Mesenchymal stem cell (in vitro differentiated cells and primary cell): ENCODE measurements at places on chromosomes 7 and 10.

- DNase-seq, result peak; percentile 18
These were observed 40.0 kb upstream of the ASAH2 start for GRCh38 chr10:50291261-50291850.

DNA sequence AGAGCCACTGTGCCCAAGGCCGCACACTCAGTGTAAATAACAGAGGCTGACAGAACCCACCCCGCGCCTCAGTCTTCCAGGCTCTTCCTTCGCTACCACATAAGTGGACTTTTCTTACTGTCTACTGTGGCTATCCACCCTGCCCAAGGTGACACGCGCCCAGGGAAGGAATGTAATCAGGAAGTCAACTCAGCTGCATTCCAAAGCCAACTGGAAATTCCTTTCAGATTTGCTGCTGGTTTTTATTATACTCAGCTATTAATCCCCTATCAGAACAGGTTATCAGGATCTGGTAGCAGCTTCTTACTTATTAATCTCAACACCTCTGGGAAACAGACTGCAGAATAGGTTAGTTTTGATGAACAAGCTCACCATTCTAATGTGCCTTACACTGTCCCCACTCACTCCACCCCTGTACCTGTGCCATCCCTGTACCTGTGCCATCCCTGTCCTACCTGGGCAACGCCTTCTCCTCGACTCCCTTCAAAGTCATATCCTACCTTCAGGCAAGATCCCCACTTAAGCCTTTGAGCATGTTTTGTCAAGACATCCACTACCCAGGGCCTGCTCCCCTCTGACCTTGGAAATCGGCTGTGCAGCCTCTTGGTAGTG, 90.7 kb downstream of the NHLRC2 start:
- peak; percentile 61 for DNase-seq

DNA sequence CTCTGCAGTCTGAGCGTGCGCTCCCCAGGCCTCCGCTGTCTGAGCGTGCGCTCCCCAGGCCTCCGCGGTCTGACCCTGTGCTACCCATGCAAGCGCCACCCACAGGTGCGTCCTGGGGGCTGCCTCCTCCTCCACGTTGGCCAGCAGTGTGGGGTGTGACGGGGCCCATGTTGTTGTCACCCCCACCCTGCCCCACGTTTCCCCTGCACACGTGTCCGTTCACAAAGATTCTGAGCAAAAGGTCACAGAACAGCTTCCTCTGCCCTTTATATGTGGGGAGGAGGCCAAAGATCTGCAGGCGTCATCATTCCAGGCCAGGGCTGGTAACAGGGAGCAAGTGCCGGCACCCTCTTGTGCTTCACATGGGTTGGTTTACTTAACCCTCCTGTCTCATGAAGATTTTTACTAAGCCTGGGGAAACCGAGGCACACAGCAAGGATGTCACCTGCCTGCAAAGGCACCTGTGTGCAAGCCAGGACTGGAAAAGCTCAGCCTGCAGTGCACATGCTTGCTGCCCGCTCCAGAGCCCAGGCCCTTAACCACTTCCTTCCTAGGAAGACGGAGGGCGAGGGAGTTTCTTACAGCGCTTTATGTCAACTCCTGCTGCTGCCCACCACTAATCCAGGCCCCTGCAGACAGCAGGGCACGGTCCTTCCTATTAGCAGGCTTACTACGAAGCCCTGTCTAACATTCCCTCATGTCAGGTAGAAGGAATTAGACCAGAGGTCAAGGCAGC, 4.8 kb downstream of the GPR146 start:
- DNase-seq, result no peak

- no peak for DNase-seq
These were observed 133.6 kb downstream of the SEMA3C start for GRCh38 chr7:80785276-80785675.

GRCh38 chr10:29806350-29806788, 171.6 kb upstream of the SVIL start:
- peak; percentile 42 for DNase-seq

DNA sequence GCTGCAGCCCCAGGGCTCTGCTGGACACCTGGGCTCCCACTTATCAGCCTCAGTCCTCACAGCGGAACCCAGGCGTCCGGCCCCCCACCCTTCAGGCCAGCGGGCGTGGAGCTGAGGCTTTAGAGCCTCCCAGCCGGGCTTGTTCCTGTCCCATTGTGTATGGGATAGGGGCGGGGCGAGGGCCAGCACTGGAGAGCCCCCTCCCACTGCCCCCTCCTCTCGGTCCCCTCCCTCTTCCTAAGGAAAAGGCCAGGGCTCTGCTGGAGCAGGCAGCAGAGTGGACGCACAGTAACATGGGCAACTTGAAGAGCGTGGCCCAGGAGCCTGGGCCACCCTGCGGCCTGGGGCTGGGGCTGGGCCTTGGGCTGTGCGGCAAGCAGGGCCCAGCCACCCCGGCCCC, 2.7 kb downstream of the NOS3 start:
- DNase-seq, result no peak

- peak; percentile 28 for DNase-seq
These were observed 37.7 kb downstream of the NAMPT start for GRCh38 chr7:106246902-106247711.

- DNase-seq, result peak; percentile 41
These were observed 69.2 kb downstream of the ARMC3 start for GRCh38 chr10:22997096-22997495.

DNA sequence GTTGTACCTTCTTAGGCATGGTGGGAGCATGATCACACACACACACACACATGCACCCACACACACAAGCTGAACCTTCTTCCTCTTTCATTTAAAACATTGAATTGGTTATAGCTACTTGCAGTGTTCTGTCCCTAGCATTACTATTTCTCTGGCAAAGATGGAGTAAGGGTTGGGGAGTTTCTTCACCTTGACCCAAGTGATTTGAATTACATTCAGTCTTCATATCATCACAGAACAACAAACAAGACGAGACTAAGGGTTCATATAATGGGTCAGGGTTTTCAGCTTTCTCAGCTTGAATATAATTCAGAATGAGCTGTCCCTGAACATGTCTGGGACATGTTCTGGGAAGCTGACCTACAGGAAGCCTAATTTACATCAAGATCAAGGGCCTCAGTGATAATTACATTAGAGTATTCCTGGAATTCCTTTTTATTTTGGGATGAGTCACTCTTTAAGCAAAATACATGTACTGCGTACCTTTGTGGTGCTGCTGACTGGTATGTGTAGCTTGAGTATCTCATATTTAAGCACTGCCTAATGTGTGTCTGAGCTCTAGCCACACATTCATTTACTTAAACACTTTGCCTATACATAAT, 213.5 kb upstream of the TMEM229A start:
- DNase-seq, result no peak

- DNase-seq, result peak; percentile 73
These were observed 69.3 kb downstream of the TNS3 start for GRCh38 chr7:47512481-47513176.

- DNase-seq, result no peak
These were observed 436.1 kb upstream of the FOXK1 start for GRCh38 chr7:4245866-4246470.

GRCh38 chr7:142608630-142609428, 140.4 kb upstream of the PRSS1 start:
- DNase-seq, result no peak

GRCh38 chr7:40199076-40199802, 64.4 kb downstream of the SUGCT start:
- peak; percentile 64 for DNase-seq

- DNase-seq, result peak; percentile 38
These were observed 828 bp downstream of the BNIP3 start for GRCh38 chr10:131980761-131981428.

DNA sequence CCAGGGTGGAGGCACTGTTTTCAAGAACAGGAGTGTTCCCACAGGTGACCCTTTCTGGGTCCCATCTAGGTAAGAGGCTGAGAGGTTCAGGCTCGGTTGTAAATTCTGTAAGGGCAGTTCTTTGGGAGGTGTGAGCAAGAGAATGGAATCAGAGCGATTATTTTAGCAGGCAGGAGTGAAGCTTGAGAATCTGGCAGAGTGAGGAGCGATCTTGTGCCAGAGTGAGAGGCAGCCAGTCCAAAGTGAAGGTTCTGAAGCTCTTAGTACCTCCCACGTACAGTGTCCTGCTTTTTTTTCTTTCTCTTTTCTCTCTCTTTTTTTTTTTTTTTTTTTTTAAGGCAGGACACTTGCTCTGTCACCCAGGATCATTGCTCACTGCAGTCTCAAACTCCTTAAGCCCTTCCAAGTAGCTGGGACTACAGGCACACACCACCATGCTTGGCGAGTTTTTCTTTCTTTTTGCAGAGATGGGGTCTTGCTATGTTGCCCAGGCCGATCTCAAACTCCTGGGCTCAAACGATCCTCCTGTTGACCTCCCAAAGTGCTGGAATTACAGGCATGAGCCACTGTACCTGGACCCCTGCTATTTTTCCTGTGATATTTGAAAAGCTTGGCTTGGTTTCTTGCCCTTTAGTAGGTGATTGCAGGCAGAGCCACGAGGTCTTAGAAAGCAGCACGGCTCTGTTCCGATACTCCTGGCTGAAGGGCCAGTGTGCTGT, 10.9 kb downstream of the POR start:
- no peak for DNase-seq

- DNase-seq, result no peak
These were observed at the start of gene LIPM for GRCh38 chr10:88802523-88803285. LIPM (plus strand) TSS chr10:88802730; CDS start chr10:88802897, 167 bp downstream.

GRCh38 chr7:158257516-158258410, 329.9 kb downstream of the PTPRN2 start:
- DNase-seq, result no peak

GRCh38 chr7:71753236-71753635, 621.3 kb downstream of the GALNT17 start:
- DNase-seq, result no peak
